Retinal pigment epithelial cell (primary cell): ENCODE measurements at places on chromosomes 1 and 21.

GRCh38 chr1:157233131-157233530, 94.9 kb upstream of the ETV3 start:
- DNase-seq = no peak

DNA sequence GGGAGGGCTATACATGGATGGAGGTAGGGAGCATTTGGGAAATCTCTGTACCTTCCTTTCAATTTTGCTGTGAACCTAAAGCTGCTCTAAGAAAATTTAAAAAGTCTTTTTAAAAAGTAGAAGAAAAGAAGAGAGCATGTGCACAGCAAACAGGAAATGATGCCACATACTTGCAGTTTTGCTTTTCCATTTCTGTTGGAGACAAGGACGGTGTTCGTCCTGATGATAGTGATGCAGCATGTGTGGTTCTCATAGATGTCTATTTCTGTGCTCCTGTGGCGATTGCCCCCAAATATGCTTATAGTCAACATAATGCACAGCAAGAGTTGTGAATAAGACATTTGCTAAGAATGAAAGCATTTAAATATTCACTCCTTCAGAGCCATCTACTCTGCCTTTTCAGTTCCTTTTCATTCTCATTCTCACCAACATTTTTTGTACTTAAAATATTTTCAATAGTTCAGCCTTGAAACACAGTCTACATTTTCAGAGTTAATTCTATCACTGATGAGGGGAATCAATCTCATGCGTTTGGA, 66.6 kb downstream of the LRRC8C start:
- DNase-seq = no peak

- no peak for DNase-seq
These were observed 5.7 kb upstream of the CSTB start for GRCh38 chr21:43781846-43782245.

- DNase-seq = no peak
These were observed 474.4 kb downstream of the FAM72C start for GRCh38 chr1:143497374-143497747.

GRCh38 chr1:21236178-21236577, 54.1 kb downstream of the ECE1 start:
- DNase-seq = no peak

GRCh38 chr1:155191904-155192303, 15.8 kb downstream of the THBS3 start:
- DNase-seq = no peak

DNA sequence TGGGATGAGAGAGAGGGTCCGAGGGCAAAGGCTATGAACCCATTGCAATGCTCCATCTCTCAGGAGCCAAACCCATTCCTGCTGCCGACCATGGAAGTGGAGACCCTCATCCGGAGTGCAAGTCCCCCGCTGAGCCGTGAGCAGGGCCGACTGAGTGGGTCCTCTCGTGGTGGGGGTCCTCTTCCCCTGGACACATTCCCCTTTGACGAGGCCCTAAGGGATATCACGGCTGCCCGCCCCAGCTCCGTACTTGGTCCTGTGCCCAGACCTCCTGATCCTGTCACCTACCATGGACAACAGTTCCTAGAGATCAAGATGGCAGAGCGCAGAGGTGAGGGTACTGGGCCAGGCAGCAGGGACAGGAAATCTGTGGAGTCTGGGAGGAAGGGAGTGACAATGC, 11.0 kb downstream of the HYI start:
- DNase-seq = no peak
